Mucosa of gallbladder (tissue), 1 donor: ENCODE measurements at places on chromosomes 1 and 21.
A peak's percentile ranks its signal among the peaks of the same experiment; 100 is the strongest.

GRCh38 chr1:181718034-181718433 is 234.7 kb downstream of the CACNA1E start:
- DNase-seq: no peak

- DNase-seq: peak; percentile 88
Measured at GRCh38 chr1:9867408-9868243, 42.4 kb downstream of the CTNNBIP1 start.

- DNase-seq: no peak
Measured at GRCh38 chr21:14239281-14239680, 23.3 kb downstream of the RBM11 start.

DNA sequence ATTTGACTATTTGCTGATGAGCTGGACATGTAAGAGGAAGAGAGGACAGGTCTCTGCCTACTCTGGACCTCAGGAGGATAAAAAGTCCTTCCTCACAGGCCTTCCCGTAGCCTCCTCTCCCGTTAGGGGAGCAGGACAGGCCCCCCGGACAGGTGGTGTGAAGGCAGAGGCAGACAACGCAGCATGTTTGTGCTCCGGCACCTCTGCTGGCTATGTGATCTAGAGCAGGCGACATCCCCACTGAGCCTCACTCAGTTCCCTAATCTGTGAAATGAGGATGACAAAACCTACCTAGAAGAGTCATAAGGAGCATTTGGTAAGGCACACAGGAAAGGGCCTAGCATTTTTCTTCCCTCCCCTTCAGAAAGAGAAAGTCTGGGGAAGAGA is 34.8 kb downstream of the KIAA1614 start:
- DNase-seq: no peak

DNA sequence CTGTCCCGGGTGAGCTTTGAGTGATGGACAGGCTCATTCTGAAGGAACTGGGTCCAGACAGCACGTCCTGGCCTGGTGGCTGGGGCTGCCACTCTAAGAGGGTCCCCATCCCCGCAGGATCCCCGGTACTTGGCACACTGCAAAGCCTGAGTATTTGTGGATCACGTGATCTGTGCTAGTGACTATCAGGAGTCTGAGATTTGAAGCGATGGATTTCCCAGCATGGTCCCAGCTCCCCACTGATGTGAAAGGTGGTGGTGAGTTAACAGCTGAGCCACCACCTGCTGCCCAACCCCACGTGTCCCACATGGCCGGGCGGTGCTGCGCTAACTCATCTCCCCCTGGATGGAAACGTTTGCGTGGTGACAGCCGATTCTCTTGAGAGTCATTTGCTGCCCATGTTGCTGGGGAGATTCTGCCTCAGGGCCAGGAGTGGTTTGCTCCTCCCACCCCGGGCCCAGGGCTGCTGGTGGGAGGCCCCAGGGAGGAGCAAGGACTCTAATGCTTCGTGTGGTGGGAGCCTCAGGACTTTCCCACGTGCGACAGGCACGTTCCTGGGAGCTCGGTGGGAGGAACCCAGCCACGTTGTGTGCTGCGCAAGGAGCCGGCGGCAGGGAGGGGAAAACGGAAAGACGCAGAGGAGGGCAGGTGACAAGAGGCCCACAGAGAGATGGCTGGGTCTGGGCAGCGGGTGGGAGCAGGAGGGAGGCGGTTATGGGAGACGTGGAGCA is 15.1 kb downstream of the FAAP20 start:
- no peak for DNase-seq

DNA sequence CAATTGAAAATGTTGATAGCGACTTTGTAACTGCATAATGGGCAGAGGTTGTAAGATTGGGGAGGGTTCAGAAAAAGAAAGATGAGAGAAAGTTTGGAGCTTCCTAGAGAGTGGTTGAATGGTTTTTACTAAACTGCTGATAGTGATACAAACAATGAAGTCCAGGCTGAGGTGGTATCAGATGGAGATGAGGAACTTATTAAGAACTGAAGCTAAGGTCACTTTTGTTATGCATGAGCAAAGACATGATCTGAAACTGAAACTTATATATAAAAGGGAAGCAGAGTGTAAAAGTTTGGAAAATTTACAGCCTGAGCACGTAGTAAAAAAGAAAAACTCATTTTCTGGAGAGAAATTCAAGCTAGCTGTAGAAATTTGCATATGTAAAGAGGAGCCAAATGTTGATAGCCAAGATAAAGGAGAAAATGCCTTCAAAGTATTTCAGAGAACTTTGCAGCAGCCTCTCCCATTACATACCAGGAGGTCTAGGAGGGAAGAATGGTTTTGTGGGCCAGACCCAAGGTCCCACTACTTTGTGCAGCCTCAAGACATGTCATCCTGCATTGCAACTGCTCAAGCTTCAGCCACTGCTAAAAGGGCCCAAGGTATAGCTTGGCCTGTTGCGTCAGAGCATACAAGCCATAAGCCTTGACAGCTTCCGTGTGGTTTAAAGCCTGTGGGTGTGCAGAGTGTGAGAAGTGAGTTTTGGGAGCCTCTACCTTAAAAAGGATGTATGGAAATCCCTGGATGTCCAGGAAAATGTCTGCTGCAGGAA is 843.9 kb downstream of the AMY1C start:
- DNase-seq: no peak

DNA sequence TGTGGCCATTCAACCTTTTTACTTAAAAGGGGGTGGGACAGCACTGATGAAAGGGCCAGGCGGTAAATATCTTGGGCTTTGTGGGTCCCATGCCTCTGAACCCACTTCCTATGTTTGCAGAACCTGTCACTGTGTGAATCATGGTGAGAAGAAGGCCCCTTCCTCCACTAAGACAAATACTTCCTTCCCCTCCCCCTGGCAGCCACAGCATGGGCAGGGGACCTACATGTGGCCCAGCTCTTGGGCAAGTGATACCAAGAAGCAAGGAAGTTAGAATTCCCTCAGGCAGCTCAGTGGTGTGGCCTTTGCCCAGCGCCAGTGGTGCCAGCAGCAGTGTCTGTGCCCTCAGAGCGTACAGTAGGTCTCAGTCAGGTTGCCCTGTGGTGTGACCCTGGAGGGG is 168.6 kb downstream of the TRIM33 start:
- no peak for DNase-seq

DNA sequence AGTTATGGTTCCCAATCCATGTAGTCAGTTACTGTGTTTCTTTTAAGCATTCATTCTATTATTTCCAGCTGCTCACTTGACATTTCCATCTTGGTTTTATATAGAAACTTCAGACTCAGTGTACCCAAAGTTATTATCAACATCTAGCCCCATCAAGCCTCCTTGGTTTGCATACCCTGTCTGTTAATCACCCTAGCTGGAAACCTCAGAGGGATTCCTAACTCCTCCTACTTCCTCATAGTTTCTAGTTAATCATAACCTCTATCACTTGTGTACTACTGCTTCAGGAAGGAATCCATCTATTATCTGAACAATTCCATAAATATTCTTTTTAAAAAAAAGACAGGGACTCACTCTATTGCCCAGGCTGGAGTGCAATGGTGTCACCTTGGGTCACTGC is 293.3 kb downstream of the SDCCAG8 start:
- DNase-seq: no peak

DNA sequence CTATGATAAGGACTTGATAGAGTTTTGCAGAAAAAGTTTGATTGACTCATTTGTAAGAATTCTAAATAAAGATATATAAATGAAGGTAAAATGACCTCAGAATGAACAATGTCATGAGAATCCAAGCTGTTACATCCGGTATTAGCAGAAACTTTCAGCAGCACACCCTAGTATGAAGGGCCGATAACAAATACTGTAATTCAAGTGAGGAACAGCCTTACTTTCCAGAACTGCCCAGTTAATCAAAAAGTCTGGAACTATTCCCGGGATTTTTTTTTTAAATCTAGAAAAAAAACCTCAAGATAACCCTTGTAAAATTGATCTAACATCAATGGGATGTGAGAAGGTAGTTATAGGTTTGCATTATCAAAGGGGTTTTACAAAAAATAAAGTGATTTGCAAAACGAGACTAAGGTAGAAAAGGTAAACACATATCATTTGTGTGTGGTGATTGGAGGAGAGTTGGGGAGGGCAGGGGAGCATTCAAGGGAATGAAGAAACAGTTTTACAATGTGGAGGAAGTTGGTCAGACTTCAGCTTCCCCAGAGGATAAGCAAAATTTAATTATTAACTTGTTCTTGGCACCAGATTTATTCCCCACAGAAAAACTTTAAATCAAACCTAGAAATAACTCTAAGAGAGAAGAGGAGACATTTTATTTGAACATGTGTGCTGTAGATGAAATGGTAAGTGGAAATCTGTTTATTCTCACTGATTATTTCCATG is 75.9 kb upstream of the VCAM1 start:
- DNase-seq: no peak

GRCh38 chr1:112906150-112906698 is 49.8 kb downstream of the SLC16A1 start:
- no peak for DNase-seq

GRCh38 chr1:53183095-53183990 is 13.3 kb upstream of the CPT2 start:
- peak; percentile 81 for DNase-seq

- DNase-seq: no peak
Measured at GRCh38 chr1:183632114-183632513, 3.5 kb downstream of the ARPC5 start.

DNA sequence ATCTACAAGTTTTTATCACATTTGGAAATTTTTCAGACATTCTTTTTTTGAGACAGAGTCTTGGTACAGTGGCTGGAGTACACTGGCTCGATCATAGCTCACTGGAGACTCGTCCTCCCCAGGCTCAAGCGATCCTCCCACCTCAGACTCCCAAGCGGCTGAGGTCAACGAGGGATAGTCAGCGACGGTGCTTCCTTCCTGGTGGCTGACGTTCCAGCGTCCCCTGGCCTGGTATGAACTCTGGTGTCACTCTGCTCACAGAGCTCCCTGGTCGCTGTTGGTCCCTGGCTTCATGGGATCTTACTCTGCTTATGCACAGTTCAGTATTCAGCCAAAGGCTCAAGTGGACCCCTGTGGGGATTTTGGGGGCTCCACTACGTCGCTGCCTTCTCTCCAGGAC is 3.5 kb upstream of the ARHGEF16 start:
- no peak for DNase-seq

GRCh38 chr1:11934302-11935056 is at the start of gene PLOD1:
TSS of gene PLOD1 (plus strand) at chr1:11934717. CDS start at chr1:11934780, 63 bp downstream.
- peak; percentile 89 for DNase-seq

DNA sequence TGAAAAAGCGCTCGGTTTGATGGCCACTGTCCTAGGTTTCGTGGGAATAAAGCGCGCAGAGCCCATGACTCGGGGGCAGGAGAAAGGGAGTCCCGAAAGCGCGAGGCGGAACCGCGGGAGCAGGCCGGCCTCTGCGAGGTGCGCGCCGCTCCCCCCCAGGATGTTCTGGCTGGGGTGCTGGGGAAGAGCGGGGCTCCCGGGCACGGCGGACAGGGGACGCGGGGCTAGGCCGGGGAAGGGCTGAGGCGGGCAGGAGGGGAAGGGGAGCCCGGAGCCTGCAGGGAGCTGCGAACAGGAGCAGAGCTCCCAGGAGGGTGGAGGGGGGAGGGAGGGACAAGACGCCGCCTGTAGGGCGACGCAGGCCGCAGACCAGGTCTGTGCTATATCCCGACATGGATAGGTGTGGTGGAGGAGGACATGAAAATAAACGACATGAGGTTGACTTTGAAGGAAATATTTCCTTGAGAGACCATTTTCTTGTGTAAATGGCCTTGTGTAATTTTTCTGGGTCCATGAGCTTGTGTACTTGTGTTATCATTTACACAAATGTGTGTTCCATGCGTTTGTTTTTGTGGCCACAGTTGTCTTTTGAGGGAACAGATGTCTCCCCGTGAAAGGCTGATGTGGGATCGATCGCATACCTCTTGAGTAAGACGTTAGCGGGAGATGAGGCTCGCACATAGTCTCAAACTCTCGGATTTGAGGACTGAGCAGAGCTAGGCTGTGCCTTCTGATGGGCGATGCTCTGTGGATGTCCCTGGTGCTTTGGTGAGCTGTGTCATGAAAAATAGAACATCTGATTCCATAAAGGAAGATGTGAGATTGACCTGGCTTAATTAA is 1.3 kb downstream of the PCNT start:
- no peak for DNase-seq

- no peak for DNase-seq
Measured at GRCh38 chr1:8746554-8746953, 70.9 kb downstream of the RERE start.

GRCh38 chr1:113913887-113914664 is 8.9 kb downstream of the DCLRE1B start:
- DNase-seq: no peak

DNA sequence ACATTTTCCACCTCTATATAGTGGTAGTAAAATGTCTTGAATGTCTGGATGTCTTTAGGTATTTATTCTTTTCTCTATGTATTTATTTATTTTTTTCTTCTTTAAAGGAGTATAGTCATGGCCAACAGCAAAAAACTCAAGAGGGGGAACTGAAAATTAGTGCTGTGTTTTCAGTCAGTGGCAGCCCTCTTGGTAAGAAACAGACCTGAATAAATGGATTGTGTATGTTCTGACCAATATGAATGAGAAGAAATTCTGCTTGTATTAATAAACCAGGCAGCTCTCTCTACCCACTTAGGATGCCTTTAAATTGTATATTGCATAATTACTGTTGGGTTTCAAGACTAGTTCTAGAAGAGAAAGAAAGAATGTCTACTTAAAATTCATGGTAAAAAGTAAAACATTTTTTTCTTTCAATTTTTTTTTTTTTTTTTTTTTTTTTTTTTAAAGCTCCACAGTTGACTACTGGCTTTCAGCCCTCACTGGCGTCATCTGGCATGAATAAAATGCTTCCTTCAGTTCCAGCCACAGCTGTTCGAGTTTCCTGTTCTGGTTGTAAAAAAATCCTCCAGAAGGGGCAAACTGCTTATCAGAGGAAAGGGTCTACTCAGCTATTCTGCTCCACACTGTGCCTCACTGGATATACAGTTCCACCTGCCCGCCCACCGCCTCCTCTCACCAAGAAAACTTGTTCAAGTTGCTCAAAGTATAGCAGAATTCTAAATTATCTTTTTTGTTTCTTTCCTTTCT is 101.6 kb downstream of the ZMYM4 start:
- DNase-seq: peak; percentile 71

GRCh38 chr1:208449951-208450350 is 205.8 kb upstream of the PLXNA2 start:
- no peak for DNase-seq

DNA sequence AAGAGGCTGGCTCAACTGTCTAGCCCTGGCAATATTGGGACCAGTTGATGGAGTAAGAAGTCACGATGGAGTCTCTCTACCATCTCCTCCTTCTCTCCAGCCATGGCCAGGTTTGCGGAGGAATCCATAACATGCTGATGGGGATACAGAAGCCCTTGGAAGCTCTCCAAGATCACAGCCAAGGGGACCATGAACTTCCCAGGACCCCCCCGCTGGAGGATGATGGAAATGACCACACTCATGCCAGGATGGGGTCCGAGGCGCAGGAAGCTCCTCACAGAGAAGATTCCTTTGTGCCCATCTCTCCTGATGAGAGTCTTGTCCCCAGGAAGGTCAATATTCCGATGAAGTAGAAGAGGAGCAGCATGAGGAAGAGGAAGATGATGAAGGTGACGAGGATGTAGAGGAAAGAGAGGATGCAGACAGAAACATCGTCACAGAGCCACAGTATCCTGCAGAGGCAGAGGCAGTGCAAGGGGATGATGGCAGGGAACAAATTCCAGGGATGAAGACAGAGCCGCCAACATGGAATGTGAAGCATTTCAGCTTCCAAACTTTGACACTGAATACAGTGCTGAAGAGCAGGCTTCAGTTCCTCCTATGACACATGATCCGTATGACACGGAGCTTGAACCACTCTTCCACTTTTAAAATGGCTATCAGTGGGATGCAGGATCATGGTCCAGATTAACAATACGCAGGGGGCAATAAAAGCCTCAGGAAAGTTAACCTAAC is 57.9 kb upstream of the EDN2 start:
- no peak for DNase-seq
